Kidney (tissue), 22 donors: ENCODE measurements at places on chromosomes 7 and 10. TPM values are rescaled to one million over a fixed set of nuclear protein-coding genes. Genes with fewer than 3 reads are reported as not detected.

DNA sequence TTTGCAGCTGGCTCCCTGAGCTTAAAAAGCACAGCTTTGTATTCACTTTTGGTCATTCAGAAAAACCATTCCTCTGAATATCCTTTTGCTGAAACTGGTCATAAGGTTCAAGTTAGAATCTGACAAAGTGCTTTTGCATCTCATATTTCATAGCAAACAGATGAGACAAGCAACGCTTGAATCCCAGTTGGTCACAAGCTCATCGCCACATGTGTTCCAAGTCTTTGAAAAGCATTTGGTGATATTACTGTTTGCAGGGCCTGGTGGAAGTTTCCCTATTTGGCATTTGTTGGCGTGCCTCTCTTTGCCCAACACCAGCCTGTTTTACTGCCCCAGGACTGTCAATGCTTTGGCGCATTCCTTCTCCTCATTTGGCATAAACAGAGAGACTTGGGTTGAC, 10.3 kb downstream of the TACC2 start:
- peaks cover 4% of the 10 kb centered on the region for H3K4me1 ChIP-seq
- no peak overlapping the region for H3K4me3 ChIP-seq
- DNase-seq, result no peak
- H3K27ac ChIP-seq, result no peak overlapping the region

- H3K4me3 ChIP-seq, result no peak overlapping the region
- no peak overlapping the region for H3K27ac ChIP-seq
- no peaks in the 10 kb centered on the region for H3K4me1 ChIP-seq
- no peak for DNase-seq
- no peaks in the 10 kb centered on the region for H3K27me3 ChIP-seq
These were observed 28.7 kb downstream of the WIPI2 start for GRCh38 chr7:5218564-5219360.

- H3K36me3 ChIP-seq, result no peaks in the 10 kb centered on the region
- H3K4me3 ChIP-seq, result no peak overlapping the region
- no peaks in the 10 kb centered on the region for H3K4me1 ChIP-seq
- DNase-seq, result peak; percentile 61
- no peaks in the 10 kb centered on the region for H3K27me3 ChIP-seq
- H3K27ac ChIP-seq, result no peak overlapping the region
These were observed 126.7 kb upstream of the ZNF32 start for GRCh38 chr10:43775384-43775783.

- no peak overlapping the region for H3K4me3 ChIP-seq
- no peak for DNase-seq
- H3K27me3 ChIP-seq, result no peaks in the 10 kb centered on the region
- H3K4me1 ChIP-seq, result peaks cover 4% of the 10 kb centered on the region
These were observed 330.0 kb upstream of the C7orf33 start for GRCh38 chr7:148260599-148260998.

DNA sequence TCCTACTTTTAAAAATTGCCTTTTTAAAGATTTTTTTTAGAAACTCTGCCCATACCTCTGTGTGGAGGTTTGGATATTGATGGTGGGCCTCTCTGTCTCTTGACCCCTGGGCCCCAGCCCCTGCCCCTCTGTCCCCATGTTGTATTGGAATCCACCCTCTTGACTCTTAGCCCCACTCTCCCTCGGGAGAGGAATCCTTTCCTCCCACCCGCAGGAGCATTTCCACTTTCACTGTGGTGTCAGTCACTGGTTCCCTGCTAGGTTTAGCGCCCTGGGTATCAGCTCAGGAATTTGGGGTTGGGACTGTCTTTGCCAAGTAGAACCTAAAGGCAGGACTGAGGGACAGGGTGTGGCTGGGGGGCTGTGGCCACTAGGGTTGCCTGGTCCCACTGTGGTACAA, 10.1 kb downstream of the PFKFB3 start:
- DNase-seq, result no peak
- H3K27me3 ChIP-seq, result no peaks in the 10 kb centered on the region

ANXA8L1 gene
- not detected for total RNA-seq

NME8 gene
- 0.44 TPM for total RNA-seq

SFTPA1 gene
- not detected for total RNA-seq

FAM25A gene
- total RNA-seq, result not detected

FAM53B gene
- total RNA-seq, result 30.0 TPM

TAS2R4 gene
- total RNA-seq, result 2.5 TPM
